Anterior cingulate cortex (tissue), 58 donors: ENCODE measurements at places on chromosomes 11 and 22.
A peak's percentile ranks its signal among the peaks of the same experiment; 100 is the strongest.

DNA sequence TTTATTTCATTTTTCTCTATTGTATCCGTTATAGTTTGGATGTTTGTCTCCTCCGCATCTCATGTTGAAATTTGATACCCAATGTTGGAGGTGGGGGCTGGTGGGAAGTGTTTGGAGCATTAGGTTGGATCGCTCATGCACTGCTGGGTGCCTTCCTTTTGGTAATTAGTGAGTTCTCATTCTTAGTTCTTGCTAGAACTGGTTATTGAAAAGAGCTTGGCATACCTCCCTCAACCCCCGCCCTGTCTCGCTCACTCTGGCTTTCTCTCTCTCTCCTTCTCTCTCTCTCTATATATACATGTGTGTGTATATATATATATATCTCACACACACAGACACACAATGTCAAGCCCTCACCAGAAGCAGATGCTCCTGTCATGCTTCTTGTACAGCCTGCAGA lies 978.7 kb downstream of the DLG2 start:
- DNase-seq: peak; percentile 1

- no peak for DNase-seq
These were observed 43.6 kb downstream of the UVRAG start for GRCh38 chr11:75858613-75859012.

- no peak for DNase-seq
These were observed 53.3 kb upstream of the PRDM11 start for GRCh38 chr11:45092901-45093760.

DNA sequence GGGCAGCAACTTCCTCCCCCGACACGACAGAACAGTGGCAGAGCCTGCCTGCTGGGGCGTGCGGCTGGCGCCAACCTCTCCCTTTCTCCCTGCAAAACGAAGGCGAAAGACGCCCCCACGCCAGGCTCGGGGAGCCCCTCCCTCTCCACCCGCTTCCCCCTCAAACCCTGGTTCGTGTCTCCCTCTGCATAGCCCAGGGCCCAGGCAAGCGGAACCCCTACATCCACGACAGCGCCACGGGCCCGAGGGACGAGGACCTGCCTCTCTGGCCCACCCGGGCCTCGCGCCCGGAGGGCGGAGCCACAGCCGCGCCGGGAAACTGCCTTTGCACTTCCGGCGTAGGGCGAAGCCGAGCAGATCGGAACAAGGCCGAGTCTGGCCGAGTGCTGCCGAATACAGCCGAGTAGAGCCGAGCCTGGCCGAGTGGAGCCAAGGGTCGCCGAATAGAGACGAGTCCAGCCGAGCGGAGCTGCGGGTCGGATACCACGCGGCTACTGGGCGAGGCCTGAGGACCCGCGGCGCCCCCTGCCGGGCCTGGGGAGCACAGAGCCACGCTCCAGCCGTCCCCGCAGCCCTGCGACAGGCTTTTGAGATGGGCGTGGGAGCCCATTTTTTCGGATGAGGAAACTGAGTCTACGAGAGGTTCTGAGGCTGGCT lies 11.2 kb upstream of the C1QTNF6 start:
- peak; percentile 98 for DNase-seq

DNA sequence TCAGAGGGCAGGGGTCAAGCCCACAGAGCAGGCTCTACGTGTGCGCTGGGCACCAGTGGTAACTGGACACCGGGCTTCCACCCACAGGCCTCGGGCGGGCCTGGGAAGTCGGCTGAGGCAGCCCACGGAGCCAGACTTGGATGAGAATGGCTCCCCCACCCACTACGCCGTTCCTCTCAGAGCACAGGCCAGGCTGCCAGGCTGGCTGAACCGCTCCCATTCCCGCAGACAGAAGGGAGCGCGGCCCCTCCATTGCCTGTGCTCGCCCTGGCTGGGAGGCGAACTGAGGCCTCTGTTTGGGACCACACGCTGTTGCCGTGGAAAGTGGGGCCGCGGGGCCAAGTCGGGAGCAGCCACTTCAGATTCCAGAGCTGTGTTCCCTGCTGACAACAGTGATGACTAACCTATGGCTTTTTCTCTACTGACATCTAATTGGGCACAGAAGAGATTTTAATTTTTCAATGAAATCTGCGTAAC lies 63.9 kb downstream of the MYH9 start:
- no peak for DNase-seq

DNA sequence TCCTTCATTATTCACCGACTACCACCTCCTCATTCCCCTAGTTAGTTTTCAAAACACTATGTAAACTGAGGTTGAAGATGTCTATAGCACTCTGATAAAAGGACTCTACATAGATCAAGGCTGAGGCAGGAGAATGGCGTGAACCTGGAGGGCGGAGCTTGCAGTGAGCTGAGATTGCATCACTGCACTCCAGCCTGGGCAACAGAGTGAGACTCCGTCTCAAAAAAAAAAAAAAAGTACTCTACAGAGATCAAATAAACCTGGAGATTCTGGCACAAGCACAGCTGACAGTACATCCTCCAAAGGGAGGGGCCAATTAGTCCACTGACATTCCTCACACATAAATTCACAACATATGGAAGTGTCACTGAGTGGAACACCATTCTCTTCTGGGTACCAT lies 31.0 kb downstream of the TSG101 start:
- no peak for DNase-seq

GRCh38 chr22:22578702-22579424 lies 19.8 kb upstream of the PRAME start:
- DNase-seq: no peak

GRCh38 chr11:122422682-122423081 lies 232.8 kb upstream of the UBASH3B start:
- DNase-seq: no peak

GRCh38 chr11:1854132-1854948 lies 1.5 kb downstream of the LSP1 start:
- no peak for DNase-seq
